CD4-positive, alpha-beta T cell treated with Interleukin-1 beta for 1 hour (primary cell): ENCODE measurements at places on chromosomes 11 and 22.

DNA sequence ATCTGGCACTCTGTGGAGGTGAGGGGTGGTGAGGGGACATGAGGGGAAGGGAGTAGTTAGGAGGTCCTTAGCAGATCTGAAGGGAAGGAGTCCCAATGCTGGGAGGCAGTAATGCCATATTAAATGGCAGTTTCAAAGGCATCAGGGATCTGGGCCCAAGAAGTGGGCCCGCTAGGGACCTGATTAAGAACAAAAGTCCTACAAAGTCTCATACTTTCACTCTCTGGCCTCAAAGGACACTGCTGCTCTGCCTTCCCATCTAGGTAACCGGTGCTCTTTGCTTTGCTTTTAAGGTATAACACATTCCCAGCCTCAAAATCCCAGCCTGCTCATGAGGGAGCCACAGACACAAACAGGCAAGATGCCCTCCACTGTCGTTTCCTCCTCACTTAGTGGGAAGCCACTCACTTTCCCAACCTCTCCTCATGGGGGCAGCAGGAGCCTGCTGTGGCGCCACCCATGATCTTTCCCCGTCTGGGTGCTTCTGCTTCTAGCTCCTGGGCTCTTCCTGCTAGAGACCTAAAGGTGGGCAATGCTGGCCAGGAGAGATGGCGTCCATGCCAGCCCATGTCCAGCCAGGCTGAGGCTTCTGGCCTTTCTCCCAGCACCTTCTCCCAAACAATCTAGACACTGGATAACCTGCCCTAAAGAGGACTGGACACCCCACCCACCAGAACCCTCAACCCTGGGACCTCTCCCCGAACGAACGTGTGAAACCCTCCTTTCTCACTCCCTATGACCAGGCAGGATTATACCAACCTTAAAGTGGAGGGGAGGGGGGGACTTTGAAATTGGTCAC is 68.3 kb downstream of the PLEKHA7 start:
- DNase-seq = peak; percentile 44

- DNase-seq = no peak
Measured at GRCh38 chr11:17931595-17931994, 81.3 kb downstream of the SERGEF start.

DNA sequence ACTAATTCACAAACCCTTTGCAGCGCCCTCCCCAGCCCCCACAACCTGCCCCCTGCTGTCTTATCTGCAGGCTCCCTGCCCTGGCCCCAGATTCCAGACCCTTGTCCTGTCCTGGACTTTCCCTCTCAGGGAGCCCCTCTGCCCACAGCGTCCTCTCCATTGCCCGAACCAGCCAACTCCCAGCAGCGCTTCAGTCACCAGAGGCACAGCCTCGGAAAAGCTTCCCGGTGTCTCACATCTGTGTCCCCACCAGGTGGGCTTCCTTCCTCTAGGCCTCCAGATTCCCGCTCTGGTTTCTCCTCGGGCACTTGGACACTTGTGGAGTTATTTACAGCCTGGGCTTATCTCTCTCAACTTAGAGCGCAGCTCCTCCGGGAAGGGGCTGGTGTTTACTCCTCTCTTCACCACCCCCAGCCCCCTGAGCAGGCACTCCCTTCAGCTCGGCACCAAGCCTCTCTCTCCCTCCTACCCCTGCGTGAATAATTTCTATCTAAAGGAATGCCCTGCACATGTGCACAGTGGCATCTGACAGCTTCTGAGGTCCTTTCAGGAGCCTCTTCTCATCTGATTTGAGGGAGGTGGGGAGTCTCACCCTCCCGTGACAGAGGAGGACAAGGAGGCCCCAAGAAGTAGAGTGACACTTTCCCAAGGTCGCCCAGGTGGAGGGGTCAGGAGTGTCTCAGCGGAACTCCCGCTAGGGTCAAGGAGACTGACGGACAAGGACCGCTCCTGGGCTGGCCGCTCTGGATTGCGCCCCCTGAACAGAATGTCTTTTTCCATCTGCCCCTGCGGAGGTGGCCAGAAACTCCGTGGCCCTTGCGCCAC is 838 bp downstream of the WNT11 start:
- no peak for DNase-seq

DNA sequence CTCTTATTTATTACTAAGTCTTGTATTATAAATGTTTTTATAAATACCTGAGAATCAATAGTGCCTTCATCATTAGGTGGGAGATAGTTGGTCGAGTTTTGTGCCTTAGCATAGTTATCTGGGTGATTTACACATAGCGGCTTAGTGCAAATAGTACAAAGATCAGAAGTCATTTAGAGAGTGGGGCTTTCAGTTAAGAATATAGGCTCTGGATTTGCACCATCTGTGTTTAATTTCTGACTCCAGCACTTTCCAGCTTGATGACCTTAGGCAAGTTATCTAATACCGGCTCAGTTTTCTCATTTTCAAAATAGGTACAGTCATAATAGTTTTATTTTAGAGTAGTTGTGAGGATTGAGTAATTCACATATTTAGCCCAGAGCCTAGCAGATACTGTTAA is 26.4 kb downstream of the PDE3B start:
- DNase-seq = no peak

DNA sequence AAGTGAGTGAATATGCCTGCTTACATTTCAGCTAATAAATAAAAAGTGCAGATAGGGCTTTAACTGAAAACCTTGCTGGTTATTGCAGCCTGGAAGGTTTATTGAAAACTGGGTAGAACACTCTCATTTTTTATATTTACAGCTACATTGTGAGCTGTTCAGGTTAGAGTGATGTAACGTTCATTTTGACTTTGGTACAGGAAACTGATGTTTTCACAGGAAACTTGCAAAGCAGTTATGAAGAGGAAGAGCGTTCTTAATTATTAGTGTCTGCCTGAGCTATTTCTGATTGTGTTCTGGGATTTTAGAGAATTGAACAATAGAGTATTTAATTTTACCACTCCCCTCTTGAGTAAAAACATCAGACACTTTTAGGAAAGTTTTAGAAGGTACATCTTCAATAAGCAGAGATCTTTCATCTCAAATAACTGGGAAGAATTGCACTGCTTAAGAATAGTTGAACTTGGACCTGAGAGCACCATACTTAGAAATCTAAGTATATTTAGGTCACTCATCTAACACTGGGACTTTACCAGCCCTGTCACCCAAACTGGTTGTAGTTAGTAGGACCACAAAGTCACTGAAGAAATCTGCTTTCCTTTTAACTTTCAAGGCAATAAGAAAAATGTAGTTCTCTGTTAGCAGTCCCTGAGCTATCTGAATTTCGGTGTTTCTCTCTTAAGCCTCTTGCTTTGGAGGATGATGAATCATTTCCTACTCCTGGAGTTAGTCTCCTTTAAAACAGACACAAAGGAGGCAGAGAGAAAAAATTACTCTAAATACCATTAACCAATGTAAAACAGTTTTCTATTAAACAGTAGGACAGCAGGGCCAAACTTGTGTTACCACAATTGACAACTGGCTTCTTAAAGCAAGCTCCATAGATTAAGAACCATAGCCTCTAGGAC is 128.6 kb upstream of the DDI1 start:
- DNase-seq = no peak

GRCh38 chr11:62464655-62465054 is 45.8 kb downstream of the SCGB1A1 start:
- DNase-seq = no peak

- no peak for DNase-seq
Measured at GRCh38 chr11:47418454-47419259, 7.6 kb downstream of the PSMC3 start.

GRCh38 chr11:330694-331357 is 10.2 kb upstream of the IFITM3 start:
- DNase-seq = peak; percentile 39

DNA sequence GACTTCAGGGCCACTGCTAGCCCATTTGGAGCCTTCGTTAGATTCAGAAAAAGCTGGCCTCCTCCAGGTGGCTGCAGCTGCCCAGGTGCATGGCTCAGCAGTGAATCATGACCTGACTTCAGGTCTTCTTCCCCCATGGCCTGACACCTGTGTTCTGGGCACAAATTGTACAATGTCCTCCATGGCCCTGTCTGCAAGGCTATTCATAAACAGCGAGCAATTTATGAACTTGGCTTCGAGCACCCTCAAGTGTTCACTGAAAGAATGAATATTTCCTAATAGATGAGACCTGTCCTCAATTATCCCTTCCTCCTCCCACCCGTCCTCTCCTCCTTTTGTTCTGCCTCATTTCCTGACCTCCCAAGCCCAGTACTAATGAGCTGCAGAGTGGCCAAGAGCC is 12.2 kb upstream of the VPS37C start:
- no peak for DNase-seq

GRCh38 chr11:64021757-64022093 is 14.0 kb upstream of the FLRT1 start:
- DNase-seq = no peak

- peak; percentile 28 for DNase-seq
Measured at GRCh38 chr11:13339195-13340153, 61.9 kb downstream of the BMAL1 start.

DNA sequence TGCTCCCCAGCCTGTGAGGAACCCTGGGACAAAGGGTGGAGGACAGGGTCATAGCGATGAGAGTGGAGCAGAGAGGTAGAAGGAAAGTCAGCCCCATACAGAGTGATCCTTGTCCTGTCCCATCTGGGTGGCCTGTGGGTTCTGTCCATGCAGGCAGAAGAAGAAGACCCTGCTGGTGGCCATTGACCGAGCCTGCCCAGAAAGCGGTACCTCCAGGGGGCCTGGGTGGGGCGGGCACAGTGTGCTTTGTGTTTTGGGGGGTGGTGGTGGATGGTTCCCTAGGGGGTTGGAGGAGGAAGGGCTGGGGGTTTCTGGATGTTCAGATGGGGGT is 7.9 kb downstream of the SIDT2 start:
- no peak for DNase-seq

GRCh38 chr11:44789496-44789895 is 62.7 kb downstream of the TSPAN18 start:
- DNase-seq = no peak

DNA sequence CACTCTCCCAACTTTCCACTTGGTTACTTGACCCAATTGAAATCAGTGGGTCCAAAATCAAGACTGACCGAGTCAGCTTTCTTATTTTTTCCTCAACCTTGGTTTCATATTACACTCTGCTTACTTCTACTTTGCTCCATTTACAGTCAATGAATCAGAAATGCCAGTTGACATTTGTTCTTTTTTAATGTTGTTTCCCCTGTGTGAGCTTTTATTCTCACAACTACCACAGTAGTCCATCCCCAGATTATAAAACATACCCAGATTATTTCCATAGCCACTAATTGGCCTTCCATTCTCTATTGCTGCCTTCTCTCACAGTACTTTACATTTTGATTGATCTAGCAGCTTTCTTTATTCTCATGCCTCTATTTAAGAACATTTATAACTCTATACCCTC is 50.0 kb downstream of the DNAJC24 start:
- DNase-seq = no peak

GRCh38 chr11:35148163-35148837 is 9.3 kb downstream of the CD44 start:
- peak; percentile 64 for DNase-seq

GRCh38 chr11:20973940-20974559 is 304.7 kb downstream of the NELL1 start:
- no peak for DNase-seq

DNA sequence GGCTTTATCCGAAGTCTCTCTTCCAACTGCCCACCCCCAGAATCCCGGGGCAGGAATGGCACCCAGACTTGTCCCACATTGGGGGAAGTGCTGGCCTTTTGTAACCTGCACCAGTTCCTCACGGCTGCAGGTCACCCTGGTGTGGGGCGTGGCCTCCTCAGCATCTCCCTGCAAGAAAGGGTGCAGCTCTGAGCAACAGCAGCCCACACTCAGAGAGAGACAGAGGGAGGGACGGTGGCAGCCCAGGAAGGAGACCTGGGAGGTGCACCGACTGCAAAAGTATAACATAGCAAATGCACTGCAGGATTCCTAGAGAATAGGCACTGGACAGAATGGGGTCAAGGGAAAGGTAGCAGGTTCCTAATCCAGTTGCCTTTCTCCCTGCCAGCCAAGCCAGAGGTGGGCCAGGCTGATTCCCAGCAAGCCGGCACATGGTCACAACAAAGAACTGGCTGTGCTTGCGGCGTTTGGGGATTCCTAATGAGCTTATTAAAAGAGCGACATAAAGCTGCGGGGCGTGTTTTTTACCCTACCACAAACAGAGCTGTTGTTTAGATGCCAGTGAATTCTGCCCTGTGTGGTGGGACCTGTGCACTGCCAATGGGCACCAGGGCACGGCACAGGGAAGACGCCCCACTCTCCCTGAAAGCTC is 18.2 kb upstream of the IGSF9B start:
- DNase-seq = no peak

DNA sequence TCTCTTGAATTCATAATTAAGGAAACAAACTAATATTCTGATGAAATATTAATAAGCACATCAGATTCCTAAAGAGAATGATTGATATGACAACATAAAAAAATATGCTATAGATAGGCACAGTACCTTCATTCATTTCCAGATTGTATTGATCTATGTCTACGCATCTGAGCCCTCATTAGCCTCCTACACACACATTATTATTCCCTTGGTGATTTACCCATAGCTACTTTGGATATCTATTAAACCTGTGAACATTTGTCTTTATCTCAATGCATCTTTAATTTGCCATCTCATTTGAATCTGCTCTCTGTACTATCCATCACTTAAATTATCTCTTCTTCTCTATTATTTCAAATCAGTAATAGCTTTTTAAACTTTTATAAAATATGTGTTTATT is 18.4 kb downstream of the SESN3 start:
- DNase-seq = no peak

DNA sequence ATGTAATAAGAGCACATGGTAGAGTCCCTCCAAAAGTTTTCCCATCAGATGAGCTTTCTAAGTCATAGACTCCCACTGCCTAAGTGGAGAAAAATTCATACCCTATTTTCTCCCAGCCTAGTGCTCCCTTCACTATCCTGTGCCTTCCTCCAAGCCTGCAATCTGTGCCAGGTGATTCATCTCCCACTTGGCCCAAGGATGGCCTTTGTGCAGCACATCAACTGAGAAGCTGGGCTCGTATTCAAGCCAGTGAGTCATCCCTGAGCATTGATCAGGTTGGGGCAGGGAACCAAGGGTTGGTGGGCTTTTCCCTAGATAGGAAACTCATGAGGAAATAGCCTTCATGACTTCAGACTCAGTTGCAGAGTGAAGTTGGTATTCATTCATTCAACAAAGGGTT is 64.6 kb downstream of the PANX1 start:
- DNase-seq = no peak
